ENCODE measurements at places on chromosomes 3 and 15.

- DNase-seq = no peak
Measured at GRCh38 chr3:171377859-171378258, 82.3 kb downstream of the TNIK start.

- DNase-seq = peak; percentile 97
Measured at GRCh38 chr3:49007771-49008528, 759 bp downstream of the WDR6 start.

DNA sequence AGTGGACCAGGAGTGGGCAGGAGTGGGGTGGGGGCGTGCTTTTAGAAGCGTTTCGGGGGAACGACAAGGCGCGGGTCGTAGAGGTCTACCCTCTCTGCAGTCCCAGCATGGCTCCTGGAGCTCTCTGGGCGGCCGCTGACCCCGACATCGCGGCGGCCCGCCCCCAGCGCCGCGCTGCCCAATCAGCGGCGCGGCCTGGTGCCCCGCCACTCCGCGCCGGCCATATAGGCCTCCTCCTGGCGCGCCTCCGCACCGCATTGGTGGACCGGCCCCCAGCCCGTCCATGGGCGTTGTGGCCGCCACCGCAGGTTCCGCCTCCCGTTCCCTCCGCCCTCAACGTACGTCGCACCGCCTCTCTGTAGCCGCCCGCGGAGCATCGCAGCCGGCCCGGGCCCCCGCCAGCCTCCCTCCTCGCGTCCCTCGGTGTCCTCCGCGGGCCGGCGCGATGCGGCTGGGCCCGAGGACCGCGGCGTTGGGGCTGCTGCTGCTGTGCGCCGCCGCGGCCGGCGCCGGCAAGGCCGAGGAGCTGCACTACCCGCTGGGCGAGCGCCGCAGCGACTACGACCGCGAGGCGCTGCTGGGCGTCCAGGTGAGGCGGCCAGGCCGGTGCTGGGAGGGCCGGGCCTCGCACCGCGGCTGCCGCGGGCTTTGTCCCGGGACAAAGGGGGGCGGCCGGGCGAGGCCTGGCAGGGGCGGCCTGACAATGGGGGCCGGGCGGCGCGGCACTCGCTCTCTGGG lies at the start of gene RCN2:
Gene RCN2, plus strand, starts transcription at position 353 of the 738 bp plus-strand sequence. Its CDS starts 93 bp downstream, at position 446.
- DNase-seq = peak; percentile 98

- no peak for DNase-seq
Measured at GRCh38 chr15:55835866-55836265, 92.9 kb upstream of the PRTG start.

All from mucosa of descending colon (tissue), 3 donors.